ENCODE measurements at places on chromosomes 7 and 10.
A peak's percentile ranks its signal among the peaks of the same experiment; 100 is the strongest.

GRCh38 chr10:93458821-93459257, 23.3 kb downstream of the MYOF start:
- DNase-seq, result no peak

GRCh38 chr7:121428855-121429489, 32.9 kb upstream of the FAM3C start:
- no peak for DNase-seq

GRCh38 chr7:66558201-66558641, 70.5 kb upstream of the KCTD7 start:
- no peak for DNase-seq

GRCh38 chr7:112395411-112395810, 54.8 kb upstream of the IFRD1 start:
- no peak for DNase-seq

DNA sequence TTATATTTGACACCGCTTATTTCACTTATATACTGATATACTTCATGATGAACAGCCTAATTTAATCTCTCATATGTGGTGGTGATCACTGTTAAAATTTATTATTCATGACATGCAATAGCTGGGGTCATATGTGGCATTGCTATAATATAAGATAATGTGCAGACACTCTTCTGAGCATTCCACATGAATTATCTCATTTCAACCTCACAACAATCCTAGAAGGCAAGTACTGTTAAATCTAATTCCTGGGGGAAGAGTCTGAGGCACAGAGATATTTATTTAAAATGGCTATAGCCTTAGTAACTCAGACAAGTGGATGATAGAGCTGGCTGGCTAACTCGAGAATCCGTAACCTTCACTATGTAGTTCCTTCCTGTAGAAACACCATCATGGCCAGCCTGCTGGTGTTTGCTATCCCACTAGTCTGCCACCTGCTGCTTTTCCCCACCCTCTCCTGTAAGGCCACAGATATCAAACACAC, 46.6 kb upstream of the A1CF start:
- no peak for DNase-seq

DNA sequence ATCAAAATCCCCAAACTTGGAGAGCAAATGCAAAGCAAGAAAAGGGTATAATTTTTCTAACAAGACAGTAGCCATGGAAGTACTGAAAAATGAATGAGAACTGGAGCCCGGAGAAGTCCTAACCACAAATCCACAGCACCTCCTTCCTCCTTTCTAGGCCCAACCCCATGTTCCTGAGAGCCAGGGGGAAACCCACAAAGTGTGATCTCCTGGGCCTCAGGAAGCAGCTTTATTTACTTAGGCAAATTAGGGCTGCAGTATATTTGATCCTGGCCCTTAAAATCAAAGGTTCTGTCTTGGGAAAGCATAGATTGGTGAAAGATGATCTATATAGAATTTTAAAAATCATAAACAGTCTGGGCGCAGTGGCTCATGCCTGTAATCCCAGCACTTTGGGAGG, 103.0 kb downstream of the DOCK4 start:
- DNase-seq, result no peak

- no peak for DNase-seq
These were observed 101.4 kb downstream of the FAM107B start for GRCh38 chr10:14673189-14673861.

- DNase-seq, result no peak
These were observed 36.7 kb downstream of the SHTN1 start for GRCh38 chr10:116968331-116968730.

GRCh38 chr10:74163319-74164068, 12.5 kb downstream of the ADK start:
- DNase-seq, result no peak

- DNase-seq, result no peak
These were observed 90.9 kb upstream of the CHST15 start for GRCh38 chr10:124184208-124184830.

GRCh38 chr10:50396491-50397311, 145.4 kb upstream of the ASAH2 start:
- DNase-seq, result peak; percentile 37

DNA sequence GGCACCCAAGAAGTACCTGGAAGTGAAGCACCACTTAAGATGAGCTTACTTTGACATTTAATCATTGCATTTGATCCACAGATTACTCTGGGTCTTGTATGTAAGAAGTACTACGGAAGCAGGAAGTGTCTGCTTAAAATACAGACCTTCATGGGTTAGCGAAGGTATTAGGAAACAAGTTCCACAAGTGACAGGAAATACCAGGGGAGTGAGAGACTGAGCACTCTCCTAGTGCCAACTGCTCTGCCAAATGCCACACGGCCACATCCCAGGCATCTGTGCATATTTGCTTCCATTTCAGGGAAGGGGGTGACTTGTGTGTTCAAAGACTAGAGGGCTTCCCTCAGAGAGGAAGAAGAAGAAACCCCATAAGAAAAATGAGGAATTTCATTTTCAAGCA, 57.2 kb upstream of the ANK3 start:
- DNase-seq, result no peak

GRCh38 chr10:58856508-58857240, 319.8 kb upstream of the PHYHIPL start:
- no peak for DNase-seq

DNA sequence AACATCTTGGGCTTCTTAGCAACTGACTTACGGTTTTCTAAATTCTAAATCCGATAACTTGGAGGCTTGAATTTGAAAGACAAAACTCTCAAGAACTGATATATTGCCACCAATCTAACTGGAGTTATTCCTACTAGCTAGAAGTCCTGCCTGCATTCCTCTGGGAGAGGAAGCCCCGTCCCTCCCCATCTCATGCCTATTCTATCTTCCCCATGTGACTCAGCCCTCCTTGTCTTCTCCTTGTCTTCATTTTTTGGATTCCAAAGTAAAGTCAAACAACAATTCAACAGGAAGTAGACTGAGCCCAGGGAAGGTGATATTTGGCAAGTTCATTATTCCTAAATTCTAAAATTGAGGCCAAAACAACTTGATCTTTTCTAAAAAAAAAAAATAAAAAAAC, 587.7 kb downstream of the KCNMA1 start:
- DNase-seq, result no peak

DNA sequence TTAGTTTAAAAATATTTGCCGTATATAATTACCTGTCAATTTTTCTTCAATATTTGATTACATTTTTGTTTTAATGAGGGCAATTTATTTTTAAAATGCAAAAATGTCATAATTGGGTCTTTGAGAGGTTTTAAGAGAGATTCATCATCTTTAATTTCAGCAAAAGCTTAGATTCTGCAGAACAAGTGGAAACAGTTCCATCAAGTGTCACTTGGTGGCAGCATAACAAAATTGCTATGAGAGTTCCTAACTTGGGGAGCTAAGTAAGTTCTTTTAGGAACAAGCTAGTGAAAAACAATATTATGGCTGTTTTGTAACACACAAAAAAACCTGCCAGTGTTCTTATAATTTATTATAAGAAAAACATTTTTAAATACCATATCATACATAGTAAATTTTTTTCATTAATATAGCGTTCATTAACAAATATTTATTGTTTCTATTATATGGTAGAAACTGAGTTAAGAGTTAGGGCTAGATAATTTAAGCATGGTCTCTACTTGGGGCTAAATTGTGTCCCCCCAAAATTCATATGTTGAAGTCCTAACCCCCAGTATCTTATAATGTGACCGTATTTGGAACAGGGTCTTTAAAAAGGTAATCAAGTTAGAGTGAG, 155.2 kb downstream of the MAGI2 start:
- peak; percentile 29 for DNase-seq

GRCh38 chr7:22355620-22356009, 1.3 kb downstream of the RAPGEF5 start:
- DNase-seq, result no peak
